Motor neuron (in vitro differentiated cells): ENCODE measurements at places on chromosomes 6 and 20.

DNA sequence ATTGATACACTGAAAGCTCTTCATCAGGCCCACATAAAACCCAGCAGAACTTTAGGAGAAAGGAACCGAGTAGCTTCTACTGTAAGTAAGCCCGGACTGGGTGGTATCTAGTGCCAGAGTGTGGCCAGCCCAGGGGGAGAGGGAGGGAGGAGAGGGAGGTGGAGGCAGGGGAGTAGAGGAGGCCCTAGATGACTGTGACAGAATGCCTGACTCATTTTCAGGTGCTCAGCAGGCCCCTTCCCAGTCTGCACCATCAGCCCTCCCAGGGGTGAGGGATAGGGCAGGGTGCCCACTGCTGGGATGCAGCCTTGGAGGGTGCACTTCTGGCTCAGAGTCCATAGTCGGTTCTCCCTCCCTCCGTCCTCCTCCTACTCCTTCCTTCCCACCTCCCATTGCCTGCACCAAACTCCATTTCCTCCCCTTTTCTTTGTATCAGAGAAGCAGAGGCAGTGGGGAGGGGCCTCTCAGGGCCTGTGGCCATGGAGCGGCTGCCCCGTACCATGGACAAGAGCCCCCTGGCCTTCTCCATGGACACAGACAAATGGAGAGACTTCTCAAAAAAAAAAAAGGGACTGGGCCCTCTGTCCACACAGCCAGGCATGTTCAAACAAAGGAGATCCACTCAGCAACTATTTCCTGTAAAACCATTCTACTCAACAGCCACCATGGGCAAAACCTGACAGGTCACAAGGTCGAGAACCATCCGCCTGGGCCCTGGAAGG is 184.9 kb upstream of the SNX9 start:
- no peak for ATAC-seq

GRCh38 chr20:41411391-41411847 is 44.8 kb upstream of the EMILIN3 start:
- ATAC-seq: peak; percentile 59

DNA sequence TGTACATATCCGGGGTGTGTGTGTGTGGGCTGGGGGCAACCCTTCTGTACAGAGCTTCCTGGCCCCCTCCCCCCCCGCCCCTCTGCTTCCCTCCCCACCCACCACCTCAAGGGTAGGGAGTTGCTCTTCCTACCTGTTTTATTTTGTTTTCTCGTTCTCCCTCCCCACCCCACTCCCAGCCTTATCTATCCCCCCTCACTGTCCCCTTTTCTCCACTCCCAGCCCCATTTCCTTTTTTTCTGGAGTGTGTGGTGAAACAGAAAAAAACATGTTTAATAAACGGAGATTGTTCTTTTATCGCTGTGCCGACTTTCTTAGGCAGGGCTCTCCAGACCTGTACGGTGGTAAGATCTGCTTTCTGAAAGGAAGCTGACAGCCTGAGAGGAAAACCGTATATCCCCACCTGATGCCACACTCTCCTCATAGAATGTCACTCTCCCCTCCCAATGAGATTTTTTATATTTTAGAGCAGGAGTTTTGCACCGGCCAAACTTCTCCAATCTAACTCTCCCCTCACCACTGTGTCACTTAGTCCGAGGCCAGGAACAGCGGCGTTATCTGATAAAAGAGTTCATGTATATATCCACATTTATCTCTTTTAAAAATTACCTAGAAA is 875 bp upstream of the ZBTB9 start:
- no peak for ATAC-seq

DNA sequence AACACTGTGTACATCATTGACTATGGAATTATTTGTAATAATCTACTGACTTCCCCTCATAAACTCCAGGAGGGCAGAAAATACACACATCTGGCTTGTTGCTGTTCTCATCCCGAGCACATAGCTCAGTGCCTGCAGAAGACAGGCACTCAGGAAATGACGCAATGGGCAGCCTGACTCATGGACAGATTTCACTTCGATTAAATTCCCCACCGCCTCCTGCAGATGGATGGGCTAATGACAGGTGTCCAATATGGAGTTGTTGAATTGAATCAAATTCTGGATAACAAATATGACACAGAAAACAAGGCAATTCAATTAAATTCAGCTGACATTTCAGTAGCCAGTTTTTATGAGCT is 9.1 kb downstream of the ANKRD60 start:
- ATAC-seq: peak; percentile 17

DNA sequence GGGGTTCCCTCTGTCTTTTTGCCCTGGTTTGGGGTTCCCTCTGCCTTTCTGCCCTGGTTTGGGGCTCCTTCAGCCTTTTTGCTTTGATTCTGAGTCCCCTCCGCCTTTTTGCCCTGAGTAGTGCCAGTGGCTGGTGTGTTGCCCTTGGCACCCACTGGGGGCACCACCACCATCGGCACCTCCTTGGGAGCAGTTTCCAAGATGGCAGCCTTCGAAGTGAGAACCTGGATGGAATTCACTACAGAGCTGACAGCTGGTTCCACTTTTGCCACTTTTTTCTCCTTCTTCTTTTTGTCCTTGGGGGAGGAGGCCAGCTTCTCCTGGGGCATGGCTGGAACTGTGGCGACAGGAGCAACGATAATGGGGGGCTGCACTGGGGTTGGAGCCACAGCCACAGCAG is 22.2 kb downstream of the RRBP1 start:
- no peak for ATAC-seq

GRCh38 chr6:24851086-24851485 is 52.4 kb upstream of the ARMH2 start:
- ATAC-seq: no peak

DNA sequence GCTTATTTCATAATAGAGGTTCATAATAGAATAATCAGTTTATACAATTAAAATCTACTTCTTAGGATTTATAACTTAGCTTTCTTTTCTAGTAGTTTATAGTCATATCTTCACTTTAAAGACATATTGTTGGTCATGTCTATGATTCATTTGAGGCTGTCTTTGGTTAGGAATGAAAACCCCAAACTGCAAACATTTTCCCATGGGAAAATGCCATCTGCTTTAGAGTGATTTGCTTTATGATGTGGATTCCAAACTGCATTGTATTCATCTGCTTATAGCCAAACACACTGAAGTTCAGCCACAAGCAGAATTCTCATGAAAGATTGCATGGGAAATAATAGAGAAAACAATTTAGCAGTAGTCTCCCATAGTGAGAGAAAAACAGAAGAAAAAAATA is 128.0 kb downstream of the RFPL4B start:
- no peak for ATAC-seq

DNA sequence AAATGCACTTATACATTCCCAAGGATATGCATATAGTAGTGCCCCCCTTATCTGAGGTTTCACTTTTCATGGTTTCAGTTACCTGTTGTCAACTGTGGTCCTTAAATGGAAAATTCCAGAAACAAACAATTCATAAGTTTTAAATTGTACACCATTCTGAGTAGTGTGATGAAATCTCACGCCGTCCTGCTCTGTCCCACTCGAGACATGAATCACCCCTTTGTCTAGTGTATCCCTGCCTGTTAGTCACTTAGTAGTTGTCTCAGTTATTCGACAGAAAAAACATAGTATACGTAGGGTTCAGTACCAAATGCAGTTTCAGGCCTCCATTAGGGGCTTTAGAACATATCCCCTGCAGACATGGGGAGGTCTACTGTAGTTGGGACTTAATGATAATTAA is 57.0 kb downstream of the MAP1LC3A start:
- ATAC-seq: no peak

DNA sequence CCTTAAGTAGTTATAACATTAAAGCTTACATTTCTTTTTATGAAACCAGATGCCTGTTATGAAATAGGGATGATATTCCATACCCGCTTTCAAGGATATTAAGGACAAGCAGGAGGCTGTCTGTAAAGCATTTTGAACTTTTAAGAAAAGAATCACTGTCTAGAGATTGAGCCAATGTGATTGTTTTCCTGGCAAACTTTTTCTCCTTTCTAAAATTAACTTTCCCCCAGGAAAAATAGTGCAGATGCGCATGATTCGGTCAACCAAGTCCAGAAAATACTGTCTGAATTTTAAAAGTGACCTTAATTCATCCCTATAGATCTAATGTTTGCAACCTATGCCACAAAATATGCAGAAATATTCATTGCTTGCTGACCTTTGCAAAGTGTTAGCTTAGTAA is 15.1 kb upstream of the DEK start:
- no peak for ATAC-seq

DNA sequence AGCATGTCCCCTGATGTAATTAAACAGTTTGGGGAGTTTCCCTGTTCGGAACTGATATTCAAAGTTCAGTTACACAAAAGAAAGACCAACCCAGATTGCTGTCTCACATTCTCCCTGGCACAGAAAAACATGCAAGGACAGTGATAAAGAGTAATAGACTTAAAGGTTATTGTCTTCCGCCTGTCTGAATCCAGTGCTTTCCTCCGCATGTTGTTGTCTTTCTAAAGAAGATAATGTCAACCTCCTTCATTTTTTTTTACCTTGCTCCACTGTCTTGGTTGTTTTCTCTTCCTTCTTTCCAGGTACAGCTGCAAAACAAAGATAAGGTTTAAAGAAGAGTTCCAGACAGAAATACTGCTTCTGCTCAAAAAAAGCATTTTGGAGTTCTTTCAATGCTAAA is 284.5 kb downstream of the TRDN start:
- ATAC-seq: no peak

DNA sequence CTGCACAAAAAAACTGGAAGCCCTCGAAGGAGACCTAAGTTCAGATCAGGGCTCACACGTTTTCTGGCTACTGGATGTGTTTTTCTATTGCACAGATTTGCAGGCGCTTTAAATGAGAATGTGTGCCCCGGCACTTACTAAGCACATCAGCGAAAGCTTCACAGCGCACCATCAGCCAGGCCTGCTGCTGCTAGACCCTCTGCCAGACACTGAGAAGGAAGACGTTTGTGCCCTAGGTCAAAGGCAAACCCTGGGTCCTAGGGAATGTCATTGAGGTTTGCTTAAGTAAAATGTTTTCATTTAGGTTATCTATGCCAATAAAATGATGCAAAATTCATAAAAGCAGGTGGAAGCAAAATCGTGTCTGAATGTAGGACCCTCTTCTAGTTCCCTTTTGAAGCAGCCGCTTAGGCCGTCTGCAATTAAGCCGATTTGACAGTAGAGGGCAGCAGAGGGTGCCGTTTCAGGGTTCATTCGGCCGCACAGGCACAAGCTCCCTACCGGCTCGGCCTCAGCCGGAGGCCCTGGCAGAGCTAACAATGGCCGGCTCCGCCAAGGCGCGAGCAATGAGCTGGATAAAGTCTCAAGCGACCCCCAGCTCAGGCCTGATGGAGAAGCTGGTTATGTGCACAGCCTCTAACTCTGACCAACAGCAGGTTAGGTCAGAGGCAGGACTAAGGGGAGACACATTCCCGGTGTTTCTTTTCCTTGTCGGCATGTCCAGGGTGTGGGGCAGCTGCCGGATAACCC is 107.2 kb upstream of the FOXA2 start:
- peak; percentile 76 for ATAC-seq

DNA sequence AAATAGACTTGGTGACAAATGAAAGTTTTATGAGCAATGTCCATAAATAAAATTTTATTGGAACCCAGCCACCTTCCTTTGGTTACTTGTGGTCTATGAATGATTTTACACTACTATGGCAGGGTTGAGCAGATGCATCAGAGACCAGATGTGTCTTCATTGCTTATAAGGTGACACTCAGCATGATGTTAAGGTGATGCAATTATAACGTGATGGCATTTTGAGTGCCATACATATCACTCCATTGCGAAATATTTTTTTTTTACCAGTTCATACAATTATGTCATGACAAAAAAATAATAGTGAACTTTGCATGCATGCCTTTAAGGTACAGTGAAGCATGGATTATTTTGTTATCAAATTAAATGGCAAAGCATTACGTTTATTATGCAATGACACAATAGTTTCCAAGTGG is 96.0 kb downstream of the ADTRP start:
- no peak for ATAC-seq

DNA sequence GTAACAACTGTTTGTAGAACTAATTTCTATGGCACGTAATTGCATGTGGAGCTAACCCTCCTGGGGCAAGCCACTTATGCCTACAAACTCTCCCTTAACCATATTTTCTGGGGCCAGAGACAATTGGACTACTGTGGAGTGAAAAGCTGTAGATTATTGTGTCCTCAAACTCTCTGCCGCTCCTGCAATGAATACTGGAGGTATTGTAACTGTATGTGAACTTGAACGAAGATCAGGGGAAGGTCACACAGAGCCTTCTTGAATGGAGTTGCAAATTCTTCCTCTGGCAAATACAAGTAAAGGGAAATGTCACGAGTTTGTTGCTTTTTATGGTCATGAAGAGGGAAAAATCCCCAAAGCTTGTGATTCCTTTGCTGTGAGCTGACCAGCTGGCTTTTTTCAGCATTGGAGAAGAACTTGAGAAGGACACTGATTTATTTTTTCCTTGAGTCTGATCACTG is 18.2 kb downstream of the AKAP12 start:
- peak; percentile 32 for ATAC-seq

DNA sequence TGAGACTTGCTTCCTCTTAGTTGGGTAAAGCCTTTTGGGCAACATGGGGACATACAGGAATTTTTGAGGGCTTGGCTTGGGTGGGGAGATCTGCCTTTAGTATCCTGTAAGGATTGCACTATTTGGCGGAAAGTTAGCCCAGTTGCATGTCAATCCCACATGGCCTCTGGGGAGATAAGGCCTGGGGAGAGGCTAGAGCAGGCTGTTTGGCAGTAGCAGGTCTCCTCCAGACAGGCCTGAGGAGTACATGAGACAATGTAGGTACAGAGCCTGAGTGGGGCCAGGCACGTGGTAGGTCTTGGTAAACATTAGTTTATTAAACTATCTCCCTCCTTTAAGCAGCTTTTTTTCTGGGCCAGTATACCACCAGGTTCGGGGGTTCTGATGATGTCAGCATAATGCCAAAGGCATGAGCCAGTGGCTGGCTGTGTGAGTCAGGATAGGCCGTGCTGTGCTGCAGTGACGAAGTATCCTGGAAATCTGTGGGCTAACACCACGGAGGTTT is 147.9 kb downstream of the VEGFA start:
- ATAC-seq: no peak

DNA sequence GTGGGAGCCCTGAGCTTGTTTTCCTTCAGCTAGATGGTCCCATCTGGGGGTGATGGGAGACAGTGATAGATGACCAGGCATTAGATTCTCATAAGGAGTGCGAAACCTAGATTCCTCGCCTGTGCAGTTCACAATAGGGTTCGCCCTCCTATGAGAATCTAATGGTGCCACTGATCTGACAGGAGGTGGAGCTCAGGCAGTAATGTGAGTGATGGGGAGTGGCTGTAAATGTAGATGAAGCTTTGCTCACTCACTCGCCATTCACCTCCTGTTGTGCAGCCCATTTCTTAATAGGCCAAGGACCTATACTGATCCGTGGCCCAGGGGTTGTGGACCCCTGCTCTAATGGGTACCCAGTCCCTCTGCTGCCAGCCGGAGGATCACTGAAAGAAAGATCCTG is 20.7 kb upstream of the KCNB1 start:
- peak; percentile 48 for ATAC-seq

GRCh38 chr20:21161926-21162325 is 36.0 kb downstream of the KIZ start:
- no peak for ATAC-seq

- ATAC-seq: no peak
These were observed 18.7 kb downstream of the RAB5IF start for GRCh38 chr20:36624068-36624943.

- no peak for ATAC-seq
These were observed 202.5 kb upstream of the ASCC3 start for GRCh38 chr6:101083533-101084175.

GRCh38 chr6:112154711-112155110 is 67.3 kb downstream of the FAM229B start:
- ATAC-seq: no peak

- ATAC-seq: no peak
These were observed 57.9 kb upstream of the RCAN2 start for GRCh38 chr6:46549155-46549554.
